Glomerular endothelial cell (primary cell): ENCODE measurements at places on chromosomes 3 and 15. TPM values are rescaled to one million over a fixed set of nuclear protein-coding genes. Genes with fewer than 3 reads are reported as not detected.

Gene OR5K2
- not detected in 2 replicates for total RNA-seq

Gene PLSCR5
- total RNA-seq, result not detected in 2 replicates

Gene ARHGAP31
- 53.9 and 73.3 TPM in 2 replicates for total RNA-seq

Gene PAK6
- not detected in 2 replicates for total RNA-seq

Gene STRC
- total RNA-seq, result 0.15 TPM in 1 of 2 replicates, not detected in the other

Gene SEMA6D
- 2.7 and 5.6 TPM in 2 replicates for total RNA-seq
